ENCODE measurements at places on chromosomes 4 and X.

DNA sequence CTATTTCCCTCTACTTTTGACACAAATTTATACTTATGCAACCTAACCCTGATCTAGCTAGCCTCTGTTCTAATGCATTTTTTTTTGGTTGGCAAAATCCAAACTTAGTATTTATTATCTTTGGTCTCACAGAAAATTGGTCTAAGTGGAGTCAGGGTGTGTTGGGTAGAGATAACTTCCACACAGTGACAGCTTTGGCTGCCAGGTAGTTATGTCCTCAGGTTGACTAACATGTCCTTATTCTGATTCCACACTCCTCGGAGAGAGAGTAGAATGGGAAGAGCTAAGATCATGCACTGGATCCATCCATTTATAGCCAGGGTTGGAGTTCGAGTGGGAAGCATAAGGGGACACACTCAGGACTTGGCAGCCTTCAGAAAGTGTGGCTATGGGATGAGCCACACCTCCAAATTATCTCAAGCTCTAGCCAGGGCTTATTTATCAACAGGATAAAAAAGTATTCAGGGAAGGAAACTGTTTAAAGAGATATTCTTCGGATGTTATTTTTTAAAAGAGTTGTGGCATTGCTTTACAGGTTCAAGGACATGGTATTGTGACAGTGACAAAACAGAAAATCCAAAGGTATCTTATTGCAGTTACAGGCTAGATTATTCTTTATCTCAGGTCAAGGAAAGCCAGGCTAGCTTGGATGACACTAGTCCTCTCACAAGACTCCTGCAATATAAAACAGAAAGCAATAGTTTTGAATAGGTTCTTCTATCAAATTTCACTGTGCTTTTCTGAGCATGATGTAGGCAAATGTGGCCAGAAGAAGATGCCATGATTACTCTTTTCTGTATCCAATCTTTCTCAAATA is 51.5 kb downstream of the NPY1R start:
- no peak for DNase-seq

GRCh38 chr4:15882675-15883086 is 55.9 kb downstream of the FGFBP1 start:
- peak; percentile 14 for DNase-seq

GRCh38 chr4:114598191-114599121 is at the start of gene UGT8:
Gene UGT8, plus strand, starts transcription at chr4:114598807. Its CDS starts 24,074 bp downstream, at chr4:114622881.
- DNase-seq = peak; percentile 7

GRCh38 chr4:57194068-57194611 is 84.0 kb upstream of the IGFBP7 start:
- DNase-seq = no peak

GRCh38 chrX:96703816-96704215 is 19.2 kb downstream of the DIAPH2 start:
- no peak for DNase-seq

DNA sequence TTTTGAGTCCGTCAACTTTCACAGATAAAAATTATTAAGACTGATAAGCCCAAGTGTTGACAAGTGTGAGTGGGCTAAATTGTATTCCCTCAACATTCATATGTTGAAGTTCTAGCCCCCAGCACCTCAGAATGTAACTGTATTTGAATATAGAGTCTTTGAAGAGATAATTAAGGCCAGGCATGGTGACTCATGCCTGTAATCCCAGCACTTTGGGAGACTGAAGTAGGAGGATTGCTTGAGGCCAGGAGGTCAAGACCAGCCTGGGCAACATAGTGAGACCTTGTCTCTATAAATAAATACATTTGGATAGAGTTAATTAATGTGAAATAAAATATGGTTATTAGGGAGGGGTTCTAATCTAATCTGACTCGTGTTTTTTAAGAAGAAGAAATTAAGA is 29.7 kb upstream of the SLC25A4 start:
- DNase-seq = no peak

DNA sequence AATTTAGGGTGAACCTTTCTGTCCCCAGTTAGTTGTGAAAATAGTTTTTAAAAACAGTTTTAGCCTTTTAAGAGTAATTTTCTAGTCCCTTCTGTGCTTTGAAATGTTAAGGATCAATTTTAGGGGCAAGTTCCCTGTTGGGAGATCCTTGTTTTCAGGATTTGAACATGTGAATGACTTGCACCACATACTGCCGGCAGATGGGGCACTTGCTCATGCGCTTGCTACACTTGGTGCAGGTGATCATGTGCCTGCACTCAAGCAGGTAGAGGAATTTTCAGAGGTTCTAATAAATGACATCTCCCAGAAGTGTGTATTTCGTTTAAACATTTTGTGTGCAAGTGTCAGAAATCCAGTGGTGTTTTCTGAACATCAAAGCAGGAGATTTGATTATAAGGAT is 195.9 kb downstream of the CHM start:
- no peak for DNase-seq

All from stimulated activated CD8-positive, alpha-beta memory T cell treated with anti-CD3 and anti-CD28 coated beads, Interleukin-7, amount 100 ng/mL, for 48 hours (primary cell).